Dorsolateral prefrontal cortex (tissue), 122 donors: ENCODE measurements at places on chromosomes 16 and 17.
A peak's percentile ranks its signal among the peaks of the same experiment; 100 is the strongest.

DNA sequence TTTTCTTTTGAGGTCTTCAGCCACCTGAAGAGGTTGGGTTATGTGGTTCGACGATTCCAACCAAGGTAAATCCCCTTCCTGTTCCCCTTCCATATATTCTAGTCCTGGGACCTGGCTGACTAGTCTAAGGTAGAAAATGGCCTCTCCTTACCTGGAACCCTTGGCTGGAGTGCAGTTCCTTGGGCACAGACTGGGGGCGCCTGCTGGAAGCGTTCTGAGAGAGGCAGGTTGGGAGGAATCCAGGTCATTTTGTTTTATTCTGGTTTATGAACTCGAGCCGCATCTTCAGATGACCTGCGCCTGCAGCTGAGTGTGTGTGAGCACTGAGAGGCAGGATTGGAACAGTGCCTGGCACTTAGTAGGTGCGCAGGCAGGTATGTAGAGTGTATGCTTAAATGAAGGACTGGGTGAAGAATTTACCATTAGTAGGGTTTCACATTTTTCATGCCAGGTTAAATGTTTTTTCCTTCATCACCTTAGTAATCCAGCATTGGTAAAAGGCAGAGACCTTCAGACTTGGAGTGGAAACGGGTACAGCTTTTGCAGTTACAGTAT lies 2.7 kb downstream of the TSEN54 start:
- DNase-seq, result no peak

- no peak for DNase-seq
These were observed 12.3 kb downstream of the SDR42E2 start for GRCh38 chr16:22174642-22175041.

- DNase-seq, result no peak
These were observed 94.6 kb downstream of the YPEL2 start for GRCh38 chr17:59426031-59426430.

DNA sequence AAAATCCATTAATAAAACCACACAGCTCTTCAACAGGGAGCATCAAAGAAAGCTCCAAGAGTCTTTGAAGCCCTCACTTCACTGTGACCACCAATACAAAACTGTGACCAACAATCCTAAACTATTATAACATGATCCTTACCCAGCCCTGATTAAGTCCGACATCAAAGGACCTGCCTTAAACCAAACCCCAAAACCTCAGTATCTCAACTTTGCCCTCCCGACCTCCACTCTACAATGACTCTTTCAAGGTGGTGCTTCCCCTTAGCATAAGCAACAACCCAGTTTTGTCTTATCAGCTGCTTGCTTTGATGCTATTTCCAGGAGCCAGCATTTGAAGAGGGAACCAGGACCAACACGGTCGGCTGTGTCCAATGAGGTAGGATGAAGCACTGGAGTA lies 8.5 kb upstream of the PRSS22 start:
- no peak for DNase-seq

DNA sequence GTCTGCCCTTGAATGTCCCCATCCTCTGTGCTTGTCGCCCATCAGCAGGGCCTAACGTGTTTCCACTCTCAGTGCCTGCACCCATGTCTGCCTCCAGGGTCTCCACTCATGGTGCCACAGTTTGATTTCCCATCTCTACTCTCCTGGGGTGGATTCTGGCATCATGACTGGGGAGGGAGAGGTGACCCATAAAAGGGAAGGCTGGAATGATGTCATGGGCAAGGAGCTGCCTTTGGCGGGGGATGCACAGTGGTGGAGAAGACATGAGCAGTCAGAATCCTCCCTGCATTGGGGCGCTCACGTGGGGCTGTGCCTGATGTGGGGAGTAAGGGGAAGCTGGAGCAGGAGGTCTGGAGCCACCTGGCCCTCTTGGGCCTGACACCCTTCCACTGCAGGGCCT lies 100.9 kb downstream of the USP22 start:
- no peak for DNase-seq

DNA sequence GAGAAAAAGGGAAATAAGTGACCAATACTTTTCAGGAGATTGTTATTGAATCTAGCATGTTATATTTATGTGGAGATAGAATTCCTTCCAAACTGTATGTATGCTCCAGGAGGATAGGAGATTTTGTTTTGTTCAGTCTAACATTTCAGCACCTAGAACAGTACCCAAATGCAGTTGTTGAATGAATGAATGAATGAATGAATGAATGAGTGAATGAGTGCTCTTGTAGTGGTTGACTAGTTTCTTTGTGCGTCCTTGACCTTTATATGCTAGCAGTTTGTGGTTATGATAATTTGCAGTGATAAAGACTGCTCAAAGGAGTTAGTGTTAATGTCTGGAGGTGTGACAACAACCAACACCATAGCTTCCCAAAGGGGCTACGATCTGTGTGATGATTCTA lies 663.5 kb upstream of the GOT2 start:
- DNase-seq, result no peak

GRCh38 chr16:10737068-10737625 lies 6.5 kb upstream of the NUBP1 start:
- no peak for DNase-seq

- no peak for DNase-seq
These were observed 3.6 kb downstream of the USP31 start for GRCh38 chr16:23145608-23146007.

- no peak for DNase-seq
These were observed 38.6 kb downstream of the NEUROD2 start for GRCh38 chr17:39569126-39569525.

- no peak for DNase-seq
These were observed 9.0 kb downstream of the TMEM92 start for GRCh38 chr17:50283246-50283645.

- DNase-seq, result no peak
These were observed 341.6 kb upstream of the TBX2 start for GRCh38 chr17:61058066-61058465.

- DNase-seq, result no peak
These were observed 13.2 kb upstream of the CLUH start for GRCh38 chr17:2724784-2725164.

DNA sequence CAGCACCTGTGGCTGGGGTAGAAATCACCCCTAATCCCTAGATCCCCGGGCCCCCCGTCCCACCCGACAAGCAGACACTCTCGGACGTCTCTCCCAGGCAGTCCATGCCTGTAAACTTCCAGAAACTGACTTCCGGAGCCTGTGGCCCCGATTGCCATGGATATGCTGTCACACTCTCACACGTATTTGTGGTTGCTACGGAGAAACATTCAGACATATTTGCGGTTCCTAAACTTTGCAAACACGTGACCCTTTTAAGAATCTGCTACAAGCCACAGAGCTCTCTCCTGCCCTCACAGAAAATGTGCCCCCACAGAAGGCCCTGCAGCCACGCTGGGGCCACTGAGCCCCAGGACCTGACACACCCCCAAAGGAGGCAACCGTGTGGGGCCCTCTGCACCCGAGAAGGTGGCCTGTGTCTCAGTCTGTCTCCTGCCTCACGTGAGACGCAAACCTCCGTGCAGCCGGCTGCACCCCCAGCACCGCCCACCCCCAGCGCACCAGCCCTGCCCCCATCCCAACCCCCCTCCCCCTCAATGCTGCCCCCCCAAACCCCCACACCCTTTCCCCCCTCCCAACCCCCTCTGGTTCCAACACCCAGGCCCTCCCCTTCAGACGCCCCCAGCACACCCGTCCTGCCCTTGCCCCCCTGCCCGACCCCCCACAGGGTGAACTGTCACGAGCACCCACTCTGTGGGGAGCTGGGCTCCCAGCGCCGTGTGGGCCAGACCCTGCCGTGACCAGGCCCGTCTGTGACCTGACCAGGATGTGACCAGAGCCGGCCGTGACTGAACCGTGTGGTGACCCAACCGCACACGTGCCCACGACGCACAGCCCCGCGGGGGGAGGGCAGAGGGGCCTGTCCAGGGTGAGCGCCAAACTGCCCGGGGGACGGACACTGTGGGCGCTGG lies 66.3 kb upstream of the METRNL start:
- no peak for DNase-seq

DNA sequence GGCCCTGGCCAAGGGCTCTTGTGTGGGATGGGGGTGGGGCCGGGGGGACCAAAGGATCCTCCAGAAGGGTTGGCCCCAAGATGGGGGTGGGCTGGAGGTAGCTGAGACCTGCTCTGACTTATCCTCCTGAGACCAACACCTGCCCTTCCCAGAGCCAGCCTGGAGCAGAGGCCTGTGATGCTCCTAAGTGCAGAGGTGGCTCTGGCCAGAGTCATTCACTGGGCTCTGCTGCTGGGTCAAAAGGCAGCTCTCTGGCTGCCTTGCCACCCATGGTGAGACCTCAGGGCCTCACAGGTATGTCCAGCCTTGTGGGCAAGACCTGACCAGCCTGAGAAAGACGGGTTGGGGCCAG lies 393 bp downstream of the SERPINF2 start:
- no peak for DNase-seq

DNA sequence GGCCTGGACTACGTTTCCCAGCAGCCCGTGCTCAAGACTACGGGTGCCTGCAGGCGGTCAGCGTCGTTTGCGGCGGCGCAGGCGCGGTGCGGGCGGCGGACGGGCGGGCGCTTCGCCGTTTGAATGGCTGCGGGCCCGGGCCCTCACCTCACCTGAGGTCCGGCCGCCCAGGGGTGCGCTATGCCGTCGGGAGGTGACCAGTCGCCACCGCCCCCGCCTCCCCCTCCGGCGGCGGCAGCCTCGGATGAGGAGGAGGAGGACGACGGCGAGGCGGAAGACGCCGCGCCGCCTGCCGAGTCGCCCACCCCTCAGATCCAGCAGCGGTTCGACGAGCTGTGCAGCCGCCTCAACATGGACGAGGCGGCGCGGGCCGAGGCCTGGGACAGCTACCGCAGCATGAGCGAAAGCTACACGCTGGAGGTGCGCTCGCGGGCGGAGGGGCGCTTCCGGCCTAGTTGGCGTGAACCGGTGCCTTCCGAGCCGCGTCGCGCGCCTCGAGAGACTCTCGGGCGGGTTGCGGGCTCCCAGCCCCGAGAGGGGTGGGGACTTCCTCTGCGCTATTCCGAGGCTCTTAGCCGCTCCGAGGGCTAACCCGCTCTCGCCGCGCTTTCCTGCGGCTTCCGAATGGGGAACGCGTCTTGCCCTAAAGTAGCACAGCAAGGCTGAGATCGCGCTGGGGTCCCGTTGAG lies at the start of gene RBL2:
Gene RBL2 (plus strand): TSS at position 95 of the 689 bp plus-strand sequence. CDS start 86 bp downstream, at position 181.
- peak; percentile 83 for DNase-seq
